ENCODE measurements at places on chromosomes 13 and 19.

DNA sequence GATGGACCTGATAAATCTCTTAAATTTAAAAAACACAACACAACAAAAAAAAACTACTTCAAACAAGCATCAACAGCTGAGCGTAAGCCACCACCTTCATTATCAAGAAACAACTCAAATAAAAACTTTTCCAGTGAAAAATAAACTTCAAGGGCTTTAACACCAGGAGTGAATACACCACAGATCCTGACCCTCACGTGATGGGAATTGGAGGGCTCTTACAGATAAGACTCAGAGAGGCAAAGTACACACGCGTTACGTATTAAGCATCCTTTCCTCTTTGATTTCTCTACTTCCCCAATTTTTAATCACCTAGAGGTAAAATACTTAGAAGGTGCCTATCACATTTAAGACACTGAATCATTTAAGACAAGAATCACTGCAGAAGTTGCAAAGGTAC is 573 bp upstream of the STARD13 start:
- DNase-seq = no peak

- DNase-seq = no peak
Measured at GRCh38 chr19:41478171-41478570, 35.2 kb downstream of the ERICH4 start.

- no peak for DNase-seq
Measured at GRCh38 chr19:19224150-19224851, 12.5 kb downstream of the NCAN start.

DNA sequence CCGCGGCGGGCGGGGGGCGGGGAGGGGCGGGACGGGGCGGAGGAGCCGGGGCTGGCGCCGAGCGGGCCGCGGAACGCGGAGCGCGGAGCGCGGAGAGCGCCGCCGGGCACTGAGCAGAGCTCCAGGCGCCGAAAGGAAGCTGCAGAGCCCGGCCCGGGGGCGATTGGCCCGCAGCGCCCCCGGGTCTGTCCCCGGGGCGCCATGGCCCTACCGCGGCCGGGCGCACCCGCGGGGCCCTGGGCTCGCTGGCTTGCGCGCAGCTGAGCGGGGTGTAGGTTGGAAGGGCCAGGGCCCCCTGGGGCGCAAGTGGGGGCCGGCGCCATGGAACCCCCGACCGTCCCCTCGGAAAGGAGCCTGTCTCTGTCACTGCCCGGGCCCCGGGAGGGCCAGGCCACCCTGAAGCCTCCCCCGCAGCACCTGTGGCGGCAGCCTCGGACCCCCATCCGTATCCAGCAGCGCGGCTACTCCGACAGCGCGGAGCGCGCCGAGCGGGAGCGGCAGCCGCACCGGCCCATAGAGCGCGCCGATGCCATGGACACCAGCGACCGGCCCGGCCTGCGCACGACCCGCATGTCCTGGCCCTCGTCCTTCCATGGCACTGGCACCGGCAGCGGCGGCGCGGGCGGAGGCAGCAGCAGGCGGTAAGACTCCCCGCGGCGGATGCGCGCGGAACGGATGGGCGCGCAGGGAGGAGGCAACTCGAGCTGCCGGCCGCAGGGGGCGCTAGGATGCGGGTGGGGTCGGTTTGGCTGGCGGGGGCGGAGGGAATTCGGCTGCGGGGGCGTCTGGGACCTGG is at the start of gene PDE4A:
Gene PDE4A (plus strand): TSS at position 95 of the 796 bp plus-strand sequence. CDS start 227 bp downstream, at position 322.
- DNase-seq = no peak

DNA sequence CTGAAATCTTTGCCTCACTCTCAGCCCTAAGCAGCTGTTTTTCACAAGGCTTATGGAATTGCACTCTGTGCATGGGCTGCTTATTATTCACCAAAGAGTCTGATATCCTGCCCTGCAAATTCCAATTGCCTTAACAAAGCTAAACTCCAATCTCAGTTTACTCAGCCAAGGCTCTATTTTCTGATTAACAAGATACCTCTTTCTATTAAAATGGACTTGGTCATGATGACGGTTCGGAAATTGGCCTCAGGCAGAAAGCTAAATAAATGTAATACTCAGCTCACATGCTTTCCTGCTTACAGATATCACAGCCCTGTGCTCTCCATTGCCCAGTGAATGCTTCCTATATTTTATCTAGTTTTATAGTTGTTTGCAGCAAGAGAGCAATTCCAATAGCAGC is 1270.8 kb downstream of the PCDH9 start:
- no peak for DNase-seq

DNA sequence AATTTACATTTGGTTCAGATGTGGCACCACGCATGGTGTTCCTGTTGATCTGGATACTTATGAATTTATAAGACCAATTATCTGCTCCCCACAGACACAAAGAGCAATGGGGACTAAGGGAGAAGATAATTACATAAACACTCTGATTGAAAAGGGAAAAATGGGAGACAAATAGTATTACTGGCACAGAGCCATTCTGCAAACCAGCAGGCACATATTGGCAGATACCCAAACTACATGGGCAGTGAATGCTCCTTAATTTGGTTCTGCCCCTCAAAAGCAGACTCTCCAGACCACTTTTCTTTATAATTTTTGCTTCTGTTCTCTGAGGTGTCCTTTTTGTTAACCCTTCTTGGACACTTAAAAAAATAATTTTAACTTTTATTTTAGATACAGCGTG is 1674.2 kb downstream of the PCDH9 start:
- no peak for DNase-seq

DNA sequence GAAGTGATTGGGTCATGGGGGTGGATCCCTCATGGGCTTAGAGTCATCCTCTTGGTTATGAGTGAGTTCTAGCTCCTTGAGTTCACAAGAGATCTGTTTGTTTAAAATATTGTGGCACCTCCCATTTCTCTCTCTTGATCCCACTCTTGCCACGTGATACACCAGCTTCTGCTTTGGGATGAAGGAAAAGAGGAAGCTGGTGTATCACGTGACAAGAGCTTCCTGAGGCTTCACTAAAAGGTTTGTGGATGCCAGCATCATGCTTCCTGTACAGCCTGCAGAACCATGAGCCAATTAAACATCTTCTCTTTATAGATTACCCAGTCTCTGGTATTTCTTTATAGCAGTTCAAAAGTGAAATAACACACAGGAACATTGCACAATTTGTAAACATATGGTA is 352.5 kb upstream of the ATXN8OS start:
- DNase-seq = no peak

DNA sequence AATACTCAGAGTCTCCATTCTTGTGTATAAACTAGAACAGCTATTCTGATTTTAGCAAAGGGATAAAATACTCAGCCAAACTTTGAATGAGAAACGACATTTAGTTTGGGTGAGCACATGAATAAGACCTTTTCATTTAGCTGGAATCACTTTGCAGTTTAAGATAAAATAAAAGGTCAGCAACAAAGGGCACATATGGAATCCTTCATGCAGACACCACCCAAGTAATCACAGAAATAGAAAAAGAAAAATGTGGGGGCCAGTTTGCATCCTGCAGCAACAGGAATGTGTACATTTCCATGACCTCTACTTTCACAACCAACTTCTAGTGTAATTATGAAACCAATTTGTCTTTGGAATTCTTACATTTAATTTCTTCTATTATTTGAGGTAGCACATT is 1637.4 kb downstream of the PCDH9 start:
- DNase-seq = no peak

- DNase-seq = no peak
Measured at GRCh38 chr19:15243236-15243957, 11.1 kb upstream of the EPHX3 start.

GRCh38 chr13:75771818-75772217 is 135.7 kb downstream of the LMO7 start:
- DNase-seq = no peak

- DNase-seq = no peak
Measured at GRCh38 chr19:19591133-19591825, 27.2 kb downstream of the PBX4 start.

DNA sequence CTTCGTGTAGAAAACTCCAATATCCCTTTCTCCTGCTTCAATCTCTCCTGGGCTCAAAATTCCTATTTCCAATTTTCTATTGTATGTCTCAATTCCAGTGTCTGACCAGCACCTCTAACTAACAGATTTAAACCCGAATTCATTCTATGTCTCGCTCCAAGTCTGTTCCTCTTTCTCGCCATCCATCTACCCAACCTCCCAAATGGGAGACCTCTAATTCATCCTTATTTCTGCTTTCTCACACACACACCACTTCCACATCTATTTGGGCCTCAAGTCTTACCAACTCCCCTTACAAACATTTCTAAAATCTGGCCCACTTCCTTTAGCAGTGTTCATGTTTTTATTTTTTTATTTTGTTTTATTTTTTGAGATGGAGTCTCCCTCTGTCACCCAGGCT is 53.3 kb downstream of the MBD3L2B start:
- DNase-seq = no peak

GRCh38 chr19:45677351-45678230 is 9.6 kb downstream of the GIPR start:
- peak; percentile 64 for DNase-seq

GRCh38 chr19:44869733-44870470 is 21.2 kb upstream of the TOMM40 start:
- DNase-seq = peak; percentile 59

- DNase-seq = no peak
Measured at GRCh38 chr13:48782429-48782840, 128.7 kb downstream of the CYSLTR2 start.

GRCh38 chr13:74173822-74174221 is 39.6 kb upstream of the KLF12 start:
- DNase-seq = no peak

GRCh38 chr13:96141032-96141431 is 51.1 kb downstream of the HS6ST3 start:
- no peak for DNase-seq

DNA sequence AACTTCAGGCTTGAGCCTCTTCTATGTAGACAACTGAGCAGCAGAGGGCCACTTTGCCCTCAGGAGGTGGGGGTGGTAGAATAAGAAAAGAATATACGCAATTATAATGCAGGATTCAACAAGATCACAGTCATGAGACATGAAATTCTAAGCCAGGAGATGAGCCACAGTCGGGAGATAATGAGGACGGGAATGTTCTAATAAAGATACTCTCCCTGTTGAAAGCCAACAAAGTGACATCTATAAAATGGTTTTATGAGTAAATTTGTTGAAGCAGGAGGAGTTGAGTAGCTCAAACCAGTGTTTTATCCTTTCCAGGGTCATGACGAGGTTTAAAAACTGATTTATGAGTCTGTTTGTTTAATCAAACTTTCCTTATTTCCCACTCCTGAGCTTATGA is 152.0 kb upstream of the SERP2 start:
- no peak for DNase-seq

DNA sequence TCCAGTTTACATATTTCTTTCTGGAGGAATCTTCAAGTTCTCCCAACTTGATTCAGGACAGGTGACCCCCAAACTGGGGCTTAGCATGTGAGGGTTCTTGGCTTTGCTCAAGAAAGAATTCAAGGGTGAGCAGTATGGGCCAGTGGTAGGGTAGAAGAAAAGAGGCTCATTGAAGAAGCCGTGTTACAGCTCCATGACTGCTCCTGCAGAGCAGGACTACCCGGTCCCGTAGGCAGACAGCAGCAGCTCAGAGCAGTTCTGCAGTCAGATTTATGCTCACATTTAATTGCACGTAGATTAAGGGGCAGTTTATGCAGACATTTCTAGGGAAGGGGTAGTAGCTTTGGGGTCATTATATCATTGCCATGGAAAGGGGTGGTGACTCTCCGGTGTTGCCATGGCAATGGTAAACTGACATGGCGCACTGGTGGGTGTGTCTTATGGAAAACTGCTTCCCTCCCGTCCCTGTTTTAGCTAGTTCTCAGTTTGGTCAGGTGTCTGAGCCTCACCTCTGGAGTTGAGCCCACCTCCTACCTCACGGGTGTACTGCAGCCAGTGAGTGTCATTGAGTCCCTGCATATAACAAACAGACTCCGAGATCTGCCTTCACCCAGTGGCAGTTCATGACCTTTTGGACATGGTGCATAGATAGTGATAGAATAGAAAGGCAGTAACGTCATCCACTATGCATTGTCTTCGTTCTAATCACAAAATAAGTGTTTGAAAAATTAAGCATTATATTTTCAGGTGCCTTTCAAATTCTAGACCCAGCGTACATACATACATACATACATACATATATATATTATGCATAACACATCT is 16.0 kb upstream of the ZNF792 start:
- DNase-seq = no peak

- no peak for DNase-seq
Measured at GRCh38 chr13:32246468-32246867, 68.7 kb downstream of the ZAR1L start.

DNA sequence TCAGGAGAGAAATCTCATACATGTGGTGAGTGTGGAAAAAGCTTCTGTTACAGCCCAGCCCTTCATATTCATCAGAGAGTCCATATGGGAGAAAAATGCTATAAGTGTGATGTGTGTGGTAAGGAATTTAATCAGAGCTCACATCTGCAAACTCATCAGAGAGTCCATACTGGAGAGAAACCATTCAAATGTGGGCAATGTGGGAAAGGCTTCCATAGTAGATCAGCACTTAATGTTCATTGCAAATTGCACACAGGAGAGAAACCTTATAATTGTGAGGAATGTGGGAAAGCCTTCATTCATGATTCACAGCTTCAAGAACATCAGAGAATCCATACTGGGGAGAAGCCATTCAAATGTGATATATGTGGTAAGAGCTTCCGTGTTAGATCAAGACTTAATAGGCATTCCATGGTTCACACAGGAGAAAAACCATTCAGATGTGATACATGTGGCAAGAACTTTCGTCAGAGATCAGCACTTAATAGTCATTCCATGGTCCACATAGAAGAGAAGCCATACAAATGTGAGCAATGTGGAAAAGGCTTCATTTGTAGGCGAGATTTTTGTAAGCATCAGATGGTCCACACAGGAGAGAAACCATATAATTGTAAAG is 15.2 kb downstream of the ZNF221 start:
- DNase-seq = no peak

DNA sequence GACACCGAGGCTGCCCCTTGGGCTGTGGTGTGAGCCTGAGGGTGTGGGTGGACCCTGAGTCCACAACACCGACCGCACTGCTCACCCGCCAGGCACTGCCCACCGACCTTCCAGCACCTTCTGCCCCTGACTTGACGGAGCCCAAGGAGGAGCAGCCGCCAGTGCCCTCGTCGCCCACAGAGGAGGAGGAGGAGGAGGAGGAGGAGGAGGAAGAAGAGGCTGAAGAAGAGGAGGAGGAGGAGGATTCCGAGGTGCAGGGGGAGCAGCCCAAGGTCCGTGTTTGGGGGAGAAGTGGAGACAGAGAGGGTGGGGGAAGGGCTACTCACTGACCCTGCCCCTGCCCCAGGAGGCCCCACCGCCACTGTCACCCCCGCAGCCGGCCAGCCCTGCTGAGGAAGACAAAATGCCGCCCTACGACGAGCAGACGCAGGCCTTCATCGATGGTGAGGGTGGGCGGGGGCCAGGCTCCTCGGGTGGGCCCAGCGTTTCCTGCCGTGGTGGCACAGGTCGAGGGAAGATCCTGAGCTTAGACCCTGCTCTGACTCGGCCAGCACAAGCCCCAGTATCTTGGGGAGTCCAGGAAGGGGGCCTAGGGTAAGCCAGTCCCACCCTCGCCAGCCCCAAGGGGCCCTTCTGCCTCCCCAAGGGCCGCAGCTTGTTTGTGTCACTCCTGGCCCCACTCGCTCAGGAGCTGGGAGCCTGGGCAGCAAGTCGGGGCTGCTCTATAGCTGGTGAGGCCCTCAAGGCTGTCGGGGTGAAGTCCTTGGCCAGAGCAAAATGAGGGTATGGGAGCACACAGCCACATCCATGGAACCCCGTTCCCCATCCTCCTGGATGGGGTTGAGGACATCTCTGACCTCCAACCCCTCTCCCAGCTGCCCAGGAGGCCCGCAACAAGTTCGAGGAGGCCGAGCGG is 12.2 kb downstream of the PRKCSH start:
- DNase-seq = no peak
